NCI-H524 treated with DMSO at 0.1 percent for 48 hours (cell line): ENCODE measurements at places on chromosomes 13 and 19.

GRCh38 chr13:51158365-51158764 lies 47.3 kb upstream of the C13orf42 start:
- DNase-seq = no peak

- no peak for DNase-seq
Measured at GRCh38 chr19:51903192-51903591, 1.6 kb downstream of the ZNF649 start.

DNA sequence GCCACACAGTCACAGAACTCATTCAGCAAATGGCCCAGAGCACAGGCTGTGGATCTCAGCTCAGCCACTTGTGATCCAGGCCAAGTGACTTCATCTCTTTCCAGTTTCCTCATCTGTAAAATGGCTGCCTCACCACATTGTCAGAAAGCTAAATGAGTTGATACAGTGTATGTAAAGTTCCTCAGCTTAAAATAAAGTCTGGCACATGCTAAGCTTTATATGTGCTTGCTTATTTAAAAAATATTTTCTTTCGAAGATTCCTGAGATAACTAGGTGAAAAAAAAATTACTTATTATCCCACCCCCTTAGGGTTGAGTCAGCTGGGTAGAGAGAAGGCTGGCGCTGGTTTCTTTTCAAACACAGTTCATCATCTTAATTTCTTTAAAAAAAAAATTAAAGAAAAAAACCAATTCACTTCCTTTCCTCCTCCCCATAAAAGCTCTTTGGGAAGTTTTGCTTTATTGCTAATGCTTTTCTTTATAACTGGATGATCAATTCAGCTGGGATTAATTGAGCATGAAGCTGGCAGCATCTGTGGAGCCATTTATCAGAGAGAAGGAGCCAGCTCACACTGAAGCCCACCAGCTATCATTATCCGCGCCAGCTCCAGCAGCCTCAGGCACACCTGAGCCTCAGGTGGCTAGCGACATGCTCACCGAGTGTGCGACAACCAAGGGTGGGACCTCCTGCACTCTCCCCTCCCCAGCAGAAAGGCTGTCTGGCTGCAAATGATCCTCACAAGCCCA lies 354.9 kb downstream of the FOXO1 start:
- DNase-seq = no peak

DNA sequence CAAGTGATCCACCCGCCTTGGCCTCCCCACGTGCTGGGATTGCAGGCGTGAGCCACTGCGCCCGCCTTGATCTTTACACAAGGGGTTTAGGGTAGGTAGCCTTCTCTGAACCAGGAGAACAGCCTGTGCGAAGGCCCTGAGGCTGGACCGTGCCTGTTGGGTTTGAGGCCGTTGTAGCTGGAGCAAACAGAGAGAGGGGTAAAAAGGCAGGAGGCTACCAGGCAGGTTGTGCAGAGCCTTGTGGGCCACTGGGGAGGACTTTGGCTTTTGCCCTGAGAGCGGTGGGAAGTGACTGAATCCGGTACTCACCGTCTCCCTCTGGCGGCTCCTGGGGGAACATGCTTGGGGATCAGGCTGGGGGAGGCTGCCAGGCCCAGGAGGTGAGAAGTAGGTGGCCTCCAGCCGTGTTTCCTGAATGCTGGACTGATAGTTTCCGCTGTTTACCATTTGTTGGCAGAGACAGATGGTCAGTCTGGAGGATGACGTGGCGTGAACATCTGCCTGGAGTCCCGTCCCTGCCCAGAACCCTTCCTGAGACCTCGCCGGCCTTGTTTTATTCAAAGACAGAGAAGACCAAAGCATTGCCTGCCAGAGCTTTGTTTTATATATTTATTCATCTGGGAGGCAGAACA lies 24.6 kb downstream of the SPC24 start:
- DNase-seq = peak; percentile 26

GRCh38 chr19:41376241-41376997 lies at the start of gene TMEM91:
Gene TMEM91, plus strand, starts transcription at chr19:41376533. Its CDS starts 1,777 bp downstream, at chr19:41378310.
- no peak for DNase-seq

DNA sequence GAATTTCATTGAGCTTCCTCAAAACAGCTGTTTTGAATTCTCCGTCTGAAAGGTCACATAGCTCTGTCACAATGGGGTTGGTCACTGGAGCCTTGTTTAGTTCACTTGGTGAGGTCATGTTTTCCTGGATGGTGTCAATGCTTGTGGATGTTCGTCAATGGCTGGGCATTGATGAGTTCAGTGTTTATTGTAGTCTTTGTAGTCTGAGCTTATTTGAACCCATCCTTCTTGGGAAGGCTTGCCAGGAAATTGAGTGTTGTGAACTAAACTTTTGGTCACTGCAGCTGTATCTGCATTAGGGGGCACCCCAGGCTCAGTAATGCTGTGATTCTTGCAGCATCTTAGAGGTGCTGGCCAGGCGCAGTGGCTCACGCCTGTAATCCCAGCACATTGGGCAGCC lies 22.0 kb downstream of the BLOC1S3 start:
- no peak for DNase-seq

GRCh38 chr13:114228176-114228575 lies 6.5 kb upstream of the CDC16 start:
- DNase-seq = no peak

DNA sequence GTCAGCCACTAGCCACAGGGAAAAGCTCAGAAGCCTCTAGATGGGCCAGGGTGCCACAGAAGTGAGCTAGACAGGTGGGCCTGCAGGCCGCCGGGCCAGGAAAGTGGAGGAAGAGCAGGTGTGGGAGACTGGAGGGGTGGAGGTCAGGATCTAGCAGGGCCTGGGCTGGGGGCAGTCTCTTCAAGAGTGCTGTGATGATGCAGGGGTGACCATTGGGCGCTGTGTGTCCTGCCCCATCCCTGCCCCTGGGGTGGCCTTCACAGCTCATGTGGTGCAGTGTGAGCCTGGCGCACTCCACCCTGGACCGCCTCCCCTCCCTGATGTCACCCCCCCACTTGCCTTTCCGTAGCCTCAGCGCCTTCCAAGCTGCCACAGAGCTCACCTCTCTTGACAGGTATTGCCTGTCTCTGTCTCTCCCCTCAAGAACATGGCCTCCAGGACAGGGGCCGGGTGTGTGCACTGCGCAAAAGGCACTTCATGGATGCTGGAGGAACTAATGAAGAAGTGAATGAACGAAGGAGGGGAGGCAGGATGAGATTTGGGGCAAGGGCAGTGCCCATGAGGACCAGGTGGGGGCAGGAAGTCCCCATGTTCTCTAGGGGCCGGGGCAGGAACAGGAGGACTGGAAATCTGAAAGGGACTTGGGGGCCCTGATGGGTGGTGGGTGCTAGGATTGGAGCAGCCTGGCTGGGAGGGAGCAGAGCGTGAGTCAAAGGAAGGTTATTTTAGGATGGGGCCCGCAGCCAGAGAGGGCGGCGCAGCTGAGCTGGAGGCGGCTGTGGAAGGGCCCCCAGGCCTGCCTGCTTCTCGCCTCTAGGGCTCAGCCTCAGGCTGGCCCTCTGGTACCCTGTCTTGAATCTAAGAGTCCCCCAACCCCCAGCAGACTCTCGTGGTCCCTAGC lies 6.6 kb downstream of the SSBP4 start:
- no peak for DNase-seq

- no peak for DNase-seq
Measured at GRCh38 chr13:21450936-21451335, 8.2 kb downstream of the ZDHHC20 start.

DNA sequence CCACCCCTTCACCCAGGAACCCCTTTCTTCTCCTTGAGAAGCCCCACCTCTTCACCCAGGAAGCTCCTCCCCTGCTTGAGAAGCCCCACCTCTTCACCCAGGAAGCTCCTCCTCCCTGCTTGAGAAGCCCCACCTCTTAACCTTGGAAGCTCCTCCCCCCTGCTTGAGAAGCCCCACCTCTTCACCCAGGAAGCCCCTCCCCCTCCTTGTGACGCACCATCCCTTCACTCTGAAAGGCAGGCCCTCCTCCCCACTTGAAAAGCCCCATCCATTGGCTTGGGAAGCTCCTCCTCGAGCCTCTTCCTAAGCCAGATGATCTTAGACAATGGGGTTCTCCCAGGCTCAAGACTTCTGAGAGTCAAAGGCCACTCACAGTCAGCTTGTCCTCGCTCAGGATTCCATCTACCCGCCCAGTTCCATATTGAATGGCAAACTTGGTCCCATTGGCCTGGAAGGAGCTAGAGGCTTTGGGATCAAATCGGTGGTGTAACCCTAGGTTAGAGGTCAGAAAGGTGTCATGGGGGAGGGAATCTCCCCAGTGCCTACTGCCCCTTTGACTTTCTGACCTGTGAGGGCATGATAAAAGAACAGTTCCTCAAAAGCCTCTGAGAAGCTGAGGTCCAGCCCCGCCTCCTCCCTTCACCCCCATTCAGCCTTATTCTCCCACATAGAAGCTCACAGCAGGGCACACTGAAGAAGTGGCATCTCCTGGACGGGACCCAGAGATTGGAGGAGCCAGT lies 4.0 kb downstream of the NAPSA start:
- DNase-seq = no peak

DNA sequence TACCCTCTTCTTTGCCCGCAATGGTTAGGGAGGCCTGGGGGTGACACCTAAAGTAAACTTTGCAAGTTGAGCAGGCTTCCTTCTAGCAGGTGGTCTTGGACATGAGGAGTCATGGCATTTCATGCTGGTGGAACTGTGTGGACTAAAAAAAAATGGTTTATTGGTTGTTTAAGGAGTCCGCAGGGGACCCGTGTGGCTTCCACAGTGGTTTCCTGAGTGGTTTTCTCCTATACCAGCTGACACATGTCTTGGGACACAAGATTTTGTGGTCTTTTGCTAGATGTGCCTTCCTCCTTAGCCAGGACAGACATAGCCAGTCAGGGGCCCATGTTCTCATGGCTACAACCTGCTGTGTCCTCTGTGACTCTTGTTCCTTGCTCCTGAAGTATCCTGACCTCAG lies 1.5 kb downstream of the ZNF543 start:
- DNase-seq = no peak

DNA sequence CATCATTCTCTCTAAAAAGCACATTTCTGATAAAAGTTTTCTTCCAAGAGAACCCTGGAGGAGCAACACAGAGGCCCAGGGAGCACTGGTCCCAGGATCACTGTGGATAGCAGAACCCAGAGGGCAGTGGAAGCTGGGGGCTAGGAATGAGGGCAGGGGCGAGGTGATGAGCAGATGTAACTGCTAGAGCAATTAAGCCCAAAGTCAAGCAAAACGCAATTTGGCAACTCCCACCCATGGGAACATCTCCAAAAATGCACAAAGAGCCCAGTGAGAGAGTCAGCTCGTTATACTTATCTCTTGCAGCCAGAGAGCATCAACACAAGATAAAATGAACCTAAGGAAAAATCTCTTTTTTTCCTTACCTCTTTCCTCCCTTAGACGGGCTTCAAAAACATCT lies 284.2 kb downstream of the TBC1D4 start:
- no peak for DNase-seq

GRCh38 chr19:41527089-41527488 lies 48.9 kb upstream of the CEACAM21 start:
- no peak for DNase-seq

DNA sequence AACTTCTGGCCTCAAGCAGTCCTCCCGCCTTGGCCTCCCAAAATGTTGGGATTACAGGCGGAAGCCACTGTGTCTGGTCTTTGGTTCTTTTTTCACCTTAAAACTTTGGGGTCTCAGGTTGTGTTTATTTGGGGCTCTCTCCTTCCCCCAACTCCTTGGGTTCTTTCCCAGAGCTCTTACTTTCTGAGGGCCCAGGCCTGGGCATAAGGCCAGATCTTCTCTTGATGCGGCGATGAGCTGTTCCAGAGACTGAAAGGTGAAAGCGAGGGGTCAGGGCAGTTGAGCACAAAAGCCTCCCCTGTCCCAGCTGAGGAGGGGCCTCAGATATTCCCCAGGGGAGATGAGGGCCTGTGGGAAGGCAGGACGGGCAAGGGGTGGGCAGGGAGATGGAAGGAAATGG lies 7.1 kb downstream of the POLR1G start:
- no peak for DNase-seq

DNA sequence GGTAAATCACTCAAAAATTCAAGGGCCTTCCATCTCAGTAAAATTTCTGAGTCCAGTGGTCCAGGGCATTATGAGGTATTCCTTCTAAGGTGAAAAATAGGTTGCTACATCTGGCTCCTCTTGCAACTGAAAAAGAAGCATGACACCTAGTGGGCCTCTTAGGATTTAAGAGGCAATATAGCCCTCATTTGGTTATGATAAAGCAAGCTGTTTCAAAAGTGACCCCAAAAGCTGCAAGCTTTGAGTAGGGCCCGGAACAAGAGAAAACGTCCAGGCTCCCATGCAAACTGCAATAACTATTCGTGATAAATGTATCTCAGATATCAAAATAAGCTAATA lies 1910.2 kb upstream of the PRR20A start:
- DNase-seq = no peak

DNA sequence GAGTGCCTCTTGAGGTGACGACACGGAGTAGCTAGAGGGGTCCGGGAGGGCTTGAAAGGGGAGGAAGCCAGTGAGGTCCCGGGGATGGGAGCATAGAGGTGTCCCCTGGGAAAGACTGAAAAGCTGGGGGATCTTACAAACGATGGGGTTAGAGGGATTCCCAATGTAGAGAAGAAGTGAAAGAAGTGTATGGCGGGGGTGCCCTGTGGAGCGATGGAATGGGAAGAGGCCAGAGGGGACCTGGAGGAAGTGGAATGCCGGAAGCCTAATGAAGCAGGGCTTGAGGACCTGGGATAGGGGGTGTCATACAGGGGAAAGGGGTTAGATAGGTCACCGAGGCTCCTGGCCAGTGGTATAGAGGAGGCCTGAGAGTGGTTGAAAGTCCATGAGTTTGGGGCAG lies 580 bp downstream of the AP2A1 start:
- no peak for DNase-seq

DNA sequence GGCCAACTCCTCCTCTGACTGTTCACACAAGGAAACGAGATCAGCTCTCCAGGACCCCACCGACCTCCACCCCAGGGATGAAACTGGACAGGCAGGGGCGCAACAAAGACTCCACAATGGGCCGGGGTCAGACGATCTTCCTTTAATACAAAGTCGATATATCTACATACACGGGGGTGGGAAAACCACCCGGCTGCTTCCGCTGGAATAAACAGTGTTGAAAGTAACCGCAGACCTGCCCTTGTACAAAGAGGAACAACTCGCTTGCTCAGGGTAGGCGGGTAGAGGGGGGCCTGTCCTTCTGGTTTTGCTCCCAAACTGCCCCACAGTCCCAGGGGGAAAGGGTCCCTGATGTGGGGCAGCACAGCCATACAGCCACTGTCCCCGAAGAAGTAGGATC lies 135.2 kb downstream of the PTPRS start:
- DNase-seq = no peak

GRCh38 chr13:44191504-44192171 lies 182.0 kb upstream of the SERP2 start:
- DNase-seq = peak; percentile 94

DNA sequence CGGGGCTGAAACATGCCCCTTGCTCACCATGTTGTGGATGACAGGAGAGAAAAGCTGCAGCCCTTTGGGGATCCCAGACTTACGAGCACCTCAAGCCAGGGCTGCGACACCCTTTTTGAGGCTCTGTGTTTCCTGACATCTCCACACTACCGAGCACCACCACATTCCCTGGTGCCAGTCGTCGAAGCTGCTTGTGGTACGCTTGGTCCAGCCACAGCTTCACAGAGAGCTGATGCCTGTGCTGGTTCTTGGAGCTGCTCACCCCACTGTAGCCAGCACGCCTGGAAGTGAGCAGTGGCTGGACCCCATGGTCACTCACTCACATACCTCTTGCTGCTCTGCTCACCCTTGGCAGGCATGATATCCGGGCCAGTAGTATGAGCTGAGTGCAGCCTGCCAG lies 367.5 kb downstream of the SLITRK6 start:
- DNase-seq = no peak

- no peak for DNase-seq
Measured at GRCh38 chr13:98626298-98626935, 49.5 kb upstream of the STK24 start.

- no peak for DNase-seq
Measured at GRCh38 chr13:71799324-71799723, 67.7 kb downstream of the DACH1 start.
